ENCODE measurements at places on chromosomes 7 and 10.

DNA sequence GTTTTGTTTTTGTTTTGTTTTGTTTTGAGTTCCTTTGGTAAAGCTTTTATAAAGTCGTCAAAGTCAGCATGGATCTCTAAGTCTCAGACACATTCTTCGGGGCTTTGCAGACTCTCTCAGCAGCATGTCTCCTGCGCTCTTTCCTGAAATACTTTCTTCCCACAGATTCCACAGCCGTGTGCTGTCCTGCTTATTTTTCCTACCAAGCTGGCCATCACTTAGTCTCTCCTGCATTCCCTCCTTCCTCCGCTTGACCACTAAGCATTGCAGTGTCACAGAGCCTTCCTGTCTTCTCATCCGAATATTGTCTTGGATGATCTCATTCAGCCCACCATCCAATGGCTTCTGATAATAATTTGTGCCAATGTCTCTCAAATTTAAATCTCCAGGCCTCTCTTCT, 434.3 kb upstream of the C7orf33 start:
- DNase-seq = no peak

GRCh38 chr7:138797715-138798320, at the start of the genes ATP6V0A4 and TMEM213:
ATP6V0A4 (minus strand) TSS chr7:138798196; CDS start chr7:138771247, 26,949 bp downstream.
TMEM213 (plus strand) TSS chr7:138797994; CDS start chr7:138798105, 111 bp downstream.
- no peak for DNase-seq

DNA sequence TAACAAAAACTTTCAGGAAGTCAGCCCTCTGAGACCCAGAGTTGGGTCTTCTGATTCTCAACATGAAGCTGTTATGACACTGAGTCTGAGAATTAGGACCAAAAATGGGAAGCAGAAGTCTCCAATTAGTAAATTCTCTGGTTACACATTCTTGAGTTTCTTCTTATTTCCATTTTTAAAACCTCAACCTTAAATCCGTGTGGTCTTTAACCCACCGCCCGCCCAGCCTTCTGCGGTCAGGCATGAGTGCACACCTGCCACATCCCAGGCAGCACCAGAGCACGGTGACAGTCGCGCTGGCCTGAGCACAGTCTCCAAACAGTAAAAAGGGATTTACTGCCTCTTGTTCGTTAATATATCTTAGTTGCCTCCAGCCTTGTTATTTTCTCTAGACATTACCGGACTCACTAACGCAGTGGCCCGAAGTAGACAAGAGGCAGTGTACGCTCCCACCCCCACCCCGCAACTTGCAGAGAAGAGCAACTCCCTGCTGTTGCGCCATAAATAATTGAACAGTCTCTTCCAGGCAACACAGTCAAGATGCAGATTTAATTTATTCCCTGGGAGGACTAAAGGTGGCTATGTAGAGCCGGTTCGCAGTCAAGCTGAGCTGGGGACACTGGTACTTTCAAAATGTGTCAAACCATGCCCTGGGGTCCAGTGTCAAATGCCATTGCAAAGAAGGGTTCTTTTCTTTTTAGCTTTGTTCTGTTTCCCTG, 147.0 kb upstream of the CELF2 start:
- no peak for DNase-seq

- DNase-seq = peak; percentile 47
Observed at GRCh38 chr7:5282543-5283316, at the start of gene SLC29A4. SLC29A4 (plus strand) TSS chr7:5282943; CDS start chr7:5287817, 4,874 bp downstream.

DNA sequence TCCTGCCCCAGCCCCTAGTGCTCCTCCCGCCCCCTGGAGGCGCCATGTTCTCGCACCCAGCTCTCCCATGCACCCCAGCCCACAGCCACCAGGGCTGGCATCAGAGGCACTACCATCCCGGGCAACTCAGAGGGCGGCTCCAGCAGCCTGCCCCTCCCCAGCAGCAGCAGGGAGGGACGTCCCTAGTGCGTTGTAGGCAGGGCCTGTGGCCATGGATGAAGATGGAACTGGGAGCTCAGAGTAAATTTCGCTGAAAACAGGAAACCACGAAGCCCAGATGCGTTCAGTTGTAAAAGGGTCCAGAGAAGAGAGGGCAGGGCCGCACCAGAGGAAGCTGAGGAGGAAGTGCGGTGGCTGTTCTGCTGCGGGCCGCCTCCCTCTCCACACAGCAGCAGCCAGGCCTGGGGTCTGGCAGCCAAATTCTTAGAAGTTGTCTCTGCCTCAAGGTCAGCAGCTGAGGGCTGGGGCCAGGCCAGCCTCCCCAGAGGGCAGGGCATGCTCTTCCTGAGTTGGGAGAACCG, 24.6 kb downstream of the VSIR start:
- peak; percentile 62 for DNase-seq

DNA sequence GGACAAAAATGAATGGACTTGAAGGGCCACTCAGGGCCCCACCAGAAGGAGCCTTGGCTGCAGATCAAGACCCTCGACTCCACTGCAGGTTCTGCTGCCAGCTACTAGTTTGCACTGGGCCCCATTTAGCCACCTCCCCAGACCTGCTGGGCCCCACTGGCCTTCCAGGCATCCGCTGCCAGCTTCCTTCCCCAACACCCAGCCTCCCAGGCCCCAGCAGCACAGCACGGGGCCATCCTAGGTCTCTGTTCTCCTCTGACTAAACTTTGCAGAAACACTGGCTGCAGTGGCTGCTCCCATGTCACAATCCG, 277.4 kb upstream of the KLF14 start:
- no peak for DNase-seq

GRCh38 chr7:22291977-22292376, 65.0 kb downstream of the RAPGEF5 start:
- DNase-seq = no peak

DNA sequence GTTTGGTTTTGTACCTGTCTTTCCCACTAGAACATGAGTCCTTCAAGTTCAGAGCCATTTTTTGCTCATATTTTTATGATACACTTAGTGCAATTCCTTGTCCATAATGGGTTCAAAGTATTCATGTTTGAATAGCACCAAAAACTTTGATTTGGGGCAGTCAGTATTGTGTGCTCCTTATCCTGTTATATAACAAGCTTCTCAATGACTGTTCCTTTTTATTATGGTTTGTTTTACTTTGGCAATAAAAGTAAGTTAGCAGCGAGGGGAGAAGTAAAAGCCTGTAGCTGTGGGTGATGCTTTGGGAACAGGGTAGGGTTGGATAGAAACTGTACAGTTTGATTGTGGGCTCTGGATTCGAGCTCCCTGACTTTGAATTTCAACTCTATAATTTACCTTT, 174.4 kb upstream of the PCLO start:
- DNase-seq = no peak

DNA sequence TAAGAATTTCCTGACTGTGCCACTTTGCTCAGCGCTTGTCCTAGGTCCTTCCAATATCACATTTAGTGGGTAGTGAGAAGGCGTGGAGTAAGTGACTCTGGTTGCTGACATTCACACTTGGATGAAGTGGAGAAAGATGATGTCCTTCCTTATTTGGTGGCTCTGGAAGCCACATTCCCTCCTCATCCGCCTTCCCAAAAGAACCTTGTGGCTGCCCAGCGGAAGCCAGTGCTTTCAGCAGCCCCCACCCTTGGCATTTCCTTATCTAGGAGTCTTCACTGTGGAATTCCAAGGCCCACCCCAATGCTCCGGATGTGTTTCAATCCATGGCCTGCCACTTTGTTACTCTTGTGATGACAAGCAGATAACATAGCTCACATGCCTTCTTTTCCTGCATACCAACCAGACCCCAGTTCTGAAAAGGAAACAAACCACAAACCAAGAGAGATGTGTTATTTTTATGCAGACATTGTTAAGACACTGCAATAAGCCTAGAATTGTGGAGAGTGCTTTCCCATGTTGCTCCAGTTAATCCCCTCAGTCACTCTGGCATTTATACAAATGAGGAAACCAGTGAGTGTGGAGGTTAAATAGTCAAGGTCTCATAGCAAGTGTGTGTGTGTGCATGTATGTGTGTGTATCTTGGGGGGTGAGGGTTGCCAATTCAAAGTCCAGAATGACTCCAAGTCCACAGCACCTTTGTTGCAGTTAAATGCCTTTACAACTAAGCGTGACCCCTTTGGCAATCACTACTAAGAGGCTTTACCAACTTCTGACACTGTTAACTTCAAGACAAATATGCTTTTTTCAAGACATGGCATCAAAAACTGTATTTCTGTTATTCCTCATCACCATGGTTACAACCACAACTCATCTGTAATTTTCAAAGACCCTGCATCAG, 10.3 kb upstream of the ANKRD1 start:
- no peak for DNase-seq

GRCh38 chr7:72025381-72025960, 386.7 kb downstream of the CALN1 start:
- no peak for DNase-seq

GRCh38 chr10:120360571-120360970, 96.5 kb upstream of the PLPP4 start:
- DNase-seq = peak; percentile 49

DNA sequence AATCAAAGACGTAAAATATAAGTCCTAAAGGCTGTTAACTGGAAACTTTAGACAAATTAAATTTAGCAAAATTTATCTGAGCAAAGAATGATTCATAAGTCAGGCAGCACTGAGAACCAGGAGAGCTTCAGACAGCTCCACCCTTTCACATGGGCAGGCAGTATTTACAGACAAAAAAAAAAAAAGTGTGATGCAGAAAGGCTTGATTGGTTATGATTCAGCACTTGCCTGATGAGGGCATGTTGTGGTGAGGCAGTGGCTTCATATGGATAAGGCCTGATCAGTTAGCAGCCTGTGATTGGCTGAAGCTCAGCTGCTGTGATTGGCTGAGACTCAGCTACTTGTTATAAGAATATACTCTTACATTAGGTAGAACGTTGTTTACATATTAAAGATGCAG, 495.4 kb upstream of the POM121L12 start:
- no peak for DNase-seq

- no peak for DNase-seq
Observed at GRCh38 chr10:113856563-113856962, 2.1 kb downstream of the NHLRC2 start.

DNA sequence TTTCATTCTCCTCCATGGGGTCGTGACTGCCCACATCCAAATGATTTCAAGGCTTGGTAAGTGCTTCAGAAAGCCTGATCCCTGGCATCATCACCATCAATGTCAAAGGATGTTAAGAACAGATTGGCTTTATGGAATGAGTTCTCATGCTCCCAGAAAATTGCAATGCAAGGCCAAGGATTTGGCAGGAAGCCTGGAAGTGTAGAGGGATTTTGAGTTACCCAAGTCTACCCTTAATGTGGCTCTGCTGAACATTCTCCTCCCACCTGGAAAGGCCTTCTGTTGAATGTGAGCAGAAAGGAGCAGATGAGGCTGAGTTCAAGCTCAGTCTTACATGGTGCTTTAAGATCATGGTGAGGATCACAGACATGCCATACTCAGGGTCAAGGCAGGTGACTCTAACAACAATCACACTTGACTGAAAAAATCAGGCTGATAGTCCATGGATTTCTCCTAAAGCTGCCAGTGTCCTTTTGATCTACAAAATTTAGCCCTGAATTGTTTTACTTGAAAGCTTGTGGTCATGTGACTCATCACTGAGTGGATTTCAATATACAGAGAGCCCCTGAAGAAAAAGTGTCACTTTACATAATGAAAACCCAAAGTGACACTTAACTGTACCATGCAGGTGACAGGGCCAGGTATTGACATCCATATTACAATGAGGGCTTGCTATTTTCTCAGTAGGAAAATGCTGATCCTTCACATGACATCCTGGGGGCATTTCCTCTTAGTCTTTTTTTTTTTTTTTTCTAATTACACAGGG, 111.1 kb upstream of the PDLIM1 start:
- DNase-seq = no peak

GRCh38 chr7:151384776-151385625, 24.8 kb downstream of the WDR86 start:
- no peak for DNase-seq

GRCh38 chr7:12229046-12229445, 18.0 kb downstream of the TMEM106B start:
- no peak for DNase-seq

DNA sequence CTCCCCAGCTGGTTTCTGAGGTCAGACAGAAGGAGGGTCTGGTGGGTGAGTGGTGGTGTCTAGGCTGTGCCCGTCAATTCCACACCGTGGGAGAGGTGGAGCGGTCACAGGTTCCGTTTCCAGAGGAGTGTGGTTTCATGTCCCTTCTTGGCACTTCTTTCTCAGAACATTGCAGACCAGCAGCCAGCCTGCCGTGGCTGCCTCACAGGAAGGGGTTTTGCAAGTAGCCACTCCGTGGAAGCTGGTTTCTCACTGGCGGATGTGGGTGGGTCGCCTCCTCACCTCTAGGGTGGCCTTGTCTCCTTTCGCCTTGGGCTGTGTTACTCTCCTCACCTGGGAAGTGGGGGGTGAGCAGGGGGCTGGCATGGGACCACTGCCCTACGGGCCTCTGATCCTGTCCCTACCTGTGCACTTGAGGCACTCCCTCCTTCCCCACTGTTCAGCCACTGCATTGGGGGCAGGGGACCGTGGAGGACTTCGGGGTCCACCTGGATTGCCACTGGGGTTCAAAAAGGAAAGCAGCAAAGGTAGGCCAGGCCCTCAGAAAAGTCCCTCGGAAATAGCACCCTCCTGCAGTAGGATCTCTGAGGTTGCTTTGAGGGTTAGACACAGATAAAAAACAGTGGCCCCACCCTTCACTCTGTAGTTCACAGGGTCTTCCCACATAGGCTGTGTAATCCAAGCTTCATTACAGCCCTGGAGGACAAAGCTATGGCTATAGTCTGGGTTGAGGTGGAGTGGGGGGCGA, 33.9 kb downstream of the TSPAN14 start:
- no peak for DNase-seq

GRCh38 chr7:127504715-127505114, 80.7 kb downstream of the GCC1 start:
- DNase-seq = no peak

DNA sequence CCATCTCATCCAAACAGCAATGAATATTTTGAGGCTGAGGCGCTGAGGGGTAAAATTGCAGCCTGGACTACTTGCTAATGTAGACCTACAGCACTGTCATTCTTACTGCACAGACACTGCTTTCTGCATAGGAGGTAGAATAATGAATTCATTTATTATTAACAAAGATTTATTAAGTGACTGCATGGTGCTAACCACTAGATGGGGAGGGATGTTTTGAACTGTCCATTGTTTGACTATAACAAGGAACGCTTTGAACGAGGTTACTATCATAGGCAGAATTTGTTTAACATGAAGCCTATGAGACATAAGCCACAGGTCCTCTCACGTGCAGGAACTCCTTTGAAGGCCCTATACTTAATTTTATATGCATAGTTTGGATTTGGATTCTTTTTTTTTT, 143.8 kb downstream of the CFTR start:
- no peak for DNase-seq

- peak; percentile 76 for DNase-seq
Observed at GRCh38 chr10:91635401-91636400, 2.8 kb upstream of the PPP1R3C start.

DNA sequence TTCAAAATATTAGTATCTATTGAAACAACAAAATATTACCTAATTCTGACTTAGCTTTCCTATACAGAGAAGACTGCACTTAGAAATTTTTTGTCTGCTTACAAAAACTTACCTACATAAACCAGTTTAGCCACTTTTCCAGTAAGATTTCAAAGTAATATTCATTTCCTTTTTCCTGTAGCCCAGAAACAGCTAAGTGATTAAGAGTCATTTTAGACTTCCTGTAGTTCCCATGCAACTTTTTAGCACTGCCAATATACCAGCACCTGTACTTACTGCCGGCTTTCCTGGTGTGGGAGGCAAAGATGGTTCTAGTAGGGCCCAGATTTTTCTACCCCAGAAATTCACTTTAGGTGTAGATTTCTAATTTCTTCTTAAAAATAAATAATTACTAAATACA, 21.8 kb downstream of the NT5C2 start:
- DNase-seq = no peak

- peak; percentile 10 for DNase-seq
Observed at GRCh38 chr7:117322741-117323304, at the start of gene WNT2. WNT2 (minus strand) TSS chr7:117323058; CDS start chr7:117322989, 69 bp downstream.

- no peak for DNase-seq
Observed at GRCh38 chr7:105647591-105647990, 66.3 kb upstream of the EFCAB10 start.

GRCh38 chr10:52771534-52772445, 794 bp downstream of the MBL2 start:
- DNase-seq = no peak
